Activated CD4-positive, CD25-positive, alpha-beta regulatory T cell treated with anti-CD3 and anti-CD28 coated beads, Interleukin-2, amount 50 U/mL, for 16 hours (primary cell): ENCODE measurements at places on chromosomes 6 and 20.

GRCh38 chr20:61938839-61939690 lies 126.6 kb downstream of the TAF4 start:
- DNase-seq = no peak

DNA sequence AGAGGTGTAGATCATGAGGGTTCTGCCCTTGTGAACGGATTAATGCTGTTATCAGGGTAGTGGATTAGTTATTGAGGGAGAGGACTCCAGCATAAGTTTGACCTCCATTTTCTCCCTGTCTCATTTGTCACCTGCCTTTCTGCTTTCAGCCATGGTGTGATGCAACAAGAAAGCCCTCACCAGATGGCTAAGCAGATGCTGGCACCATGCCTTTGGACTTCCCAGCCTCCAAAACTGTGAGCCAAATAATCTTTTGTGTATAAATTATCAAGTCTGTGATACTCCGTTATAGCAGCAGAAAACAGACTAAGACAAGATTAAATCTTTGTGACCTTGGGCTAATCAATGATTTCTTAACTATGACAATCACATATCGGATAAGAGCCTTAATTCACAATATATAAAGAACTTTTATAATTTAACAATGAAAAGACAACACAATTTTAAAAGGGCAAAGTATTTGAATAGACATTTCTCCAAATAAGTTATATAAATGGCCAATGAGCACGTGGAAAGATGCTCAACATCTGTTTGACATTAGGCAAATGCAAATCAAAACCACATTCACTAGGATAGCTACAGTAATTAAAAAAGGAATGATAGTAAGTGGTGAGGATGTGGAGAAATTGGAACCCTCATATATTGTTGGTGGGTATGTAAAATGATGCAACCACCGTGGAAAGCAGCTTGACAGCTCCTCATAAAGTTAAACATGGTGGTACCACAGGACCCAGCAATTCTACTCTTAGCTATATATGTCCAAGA lies 45.3 kb upstream of the IFNGR1 start:
- DNase-seq = no peak

DNA sequence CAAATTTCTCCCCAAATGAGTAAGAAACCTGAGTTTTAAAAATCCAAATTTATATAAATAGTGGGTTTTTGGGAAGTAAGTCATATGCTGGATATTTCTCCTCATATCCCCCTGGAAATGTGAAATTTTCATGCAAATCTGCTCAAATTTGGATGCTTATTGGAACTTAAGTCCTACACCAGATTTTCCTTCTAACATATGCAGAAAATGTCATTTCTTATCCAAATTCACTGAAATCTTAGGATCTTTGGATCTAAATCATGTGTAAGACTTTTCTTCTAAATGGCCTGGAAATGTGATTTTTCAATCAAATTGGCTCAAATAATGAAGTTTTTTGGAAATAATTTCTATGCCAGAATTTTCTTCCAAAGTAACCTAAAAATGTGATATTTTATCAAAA lies 33.0 kb downstream of the ZNF133 start:
- DNase-seq = no peak

GRCh38 chr20:48789781-48790472 lies 37.9 kb downstream of the PREX1 start:
- no peak for DNase-seq

GRCh38 chr6:32327103-32327502 lies 44.6 kb downstream of the TSBP1 start:
- no peak for DNase-seq
